ENCODE measurements at places on chromosomes 7 and 10. TPM values are rescaled to one million over a fixed set of nuclear protein-coding genes. Genes with fewer than 3 reads are reported as not detected.

DNA sequence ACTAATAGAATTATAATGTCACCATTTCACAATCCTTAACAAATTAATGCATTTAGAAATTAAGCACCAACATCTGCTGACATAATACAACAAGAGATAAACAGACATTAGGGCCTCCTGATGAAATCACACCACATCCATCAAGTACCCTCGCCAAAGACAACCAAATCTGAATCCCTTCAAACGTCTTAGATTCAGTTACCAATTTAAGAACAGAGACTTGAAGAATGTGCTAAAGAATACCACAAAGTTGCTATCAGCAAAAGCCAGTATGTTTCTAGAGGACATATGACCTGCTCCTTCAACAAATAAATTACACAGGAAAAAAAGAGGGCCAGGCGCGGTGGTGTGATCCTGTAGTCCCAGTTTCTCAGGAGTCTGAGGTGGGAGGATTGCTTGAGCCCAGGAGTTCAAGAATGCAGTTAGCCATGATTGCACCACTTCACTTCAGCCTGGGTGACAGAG is 144.5 kb downstream of the REEP3 start:
- no peak for DNase-seq

- no peak for DNase-seq
Observed at GRCh38 chr7:23467806-23468525, 2.3 kb downstream of the IGF2BP3 start.

DNA sequence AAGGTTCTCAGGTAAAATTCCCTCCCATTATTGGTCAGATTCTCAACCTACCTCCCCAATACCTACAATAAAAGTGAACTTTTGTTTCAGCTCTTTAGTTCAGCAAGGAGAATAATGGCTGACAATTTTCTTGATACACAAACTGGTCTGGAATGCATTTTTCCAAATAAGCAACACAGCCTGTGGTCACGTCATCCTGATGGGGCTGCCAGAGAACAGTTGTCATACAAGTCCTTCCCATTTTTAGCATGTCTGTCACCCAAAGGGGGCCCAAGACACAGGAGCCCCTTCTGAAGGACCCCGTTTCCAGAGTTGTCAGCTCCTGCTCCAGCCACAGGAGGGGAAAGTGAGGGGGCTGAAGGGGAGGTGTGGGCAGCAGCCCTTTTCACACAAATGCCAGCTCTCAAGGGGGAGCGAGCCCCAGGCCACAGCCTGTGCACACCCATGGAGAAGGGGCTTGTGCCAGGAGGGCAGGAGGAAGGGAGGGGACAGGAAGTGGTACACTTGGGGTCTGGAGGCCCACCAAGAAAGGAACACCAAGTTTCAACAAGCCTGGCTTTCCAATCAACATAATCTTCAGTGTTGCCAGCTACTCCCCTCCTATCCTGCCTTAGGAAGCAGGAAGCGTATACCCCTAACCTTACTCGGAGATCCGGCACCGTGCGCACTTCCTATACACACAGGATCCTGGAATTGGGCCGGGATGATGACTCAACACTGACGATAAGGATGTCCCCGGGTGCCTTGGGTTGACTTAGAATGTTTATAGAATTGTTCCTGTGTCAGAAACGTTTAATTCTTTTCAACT is 43.4 kb upstream of the PDLIM1 start:
- DNase-seq, result no peak

GRCh38 chr7:11120068-11120664 is 146.5 kb downstream of the PHF14 start:
- DNase-seq, result no peak

The KCNH2 gene
- total RNA-seq, result 0.32 TPM

The OR2A42 gene
- not detected for total RNA-seq

The CALHM3 gene
- total RNA-seq, result not detected

The DNAJB9 gene
- total RNA-seq, result 31.9 TPM

The OR2A7 gene
- total RNA-seq, result 3.8 TPM

DNA sequence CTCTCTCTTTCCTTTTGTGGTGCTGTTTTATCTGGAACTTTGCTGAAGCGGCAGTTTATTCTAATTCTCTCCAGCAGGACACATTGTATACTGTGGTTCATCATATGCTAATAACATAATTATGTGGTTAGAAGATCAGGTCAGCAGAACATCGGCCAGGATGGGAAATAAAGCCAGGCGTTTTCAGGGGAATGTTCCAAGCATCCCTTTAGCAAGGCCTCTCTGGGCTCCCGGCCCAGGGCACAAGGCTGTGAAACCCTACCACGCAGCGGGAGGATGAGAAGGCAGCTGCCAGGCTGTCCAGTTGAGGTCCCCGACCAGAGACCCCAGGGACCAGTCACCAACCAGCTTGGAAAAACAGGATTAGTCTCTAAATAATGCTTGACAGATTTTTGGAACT is 112.2 kb upstream of the GALNT17 start:
- DNase-seq, result no peak

The RNF32 gene
- total RNA-seq, result not detected

The PPP1R9A gene
- 13.8 TPM for total RNA-seq

The MARVELD1 gene
- total RNA-seq, result 28.7 TPM

DNA sequence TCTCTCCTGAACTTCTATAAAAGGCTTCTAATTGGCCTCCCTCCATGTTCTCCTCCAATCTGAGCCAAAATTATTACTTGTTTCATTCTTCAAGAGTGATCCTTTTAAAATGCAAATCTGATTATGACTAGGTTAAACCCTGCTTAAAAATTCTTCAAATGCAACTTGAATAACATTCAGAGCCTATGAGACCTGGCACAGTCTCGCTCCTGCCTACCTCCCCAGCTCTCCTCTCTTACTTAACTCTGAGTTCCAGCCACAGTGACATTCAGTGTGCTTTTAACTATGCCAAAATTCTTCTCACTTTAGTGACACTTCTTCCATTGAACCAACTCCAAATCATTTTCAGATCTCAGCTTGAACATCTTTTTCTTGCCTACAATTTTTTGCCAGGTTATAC is 68.8 kb downstream of the TMEM168 start:
- DNase-seq, result no peak
